ENCODE measurements at places on chromosomes 5 and 9.

DNA sequence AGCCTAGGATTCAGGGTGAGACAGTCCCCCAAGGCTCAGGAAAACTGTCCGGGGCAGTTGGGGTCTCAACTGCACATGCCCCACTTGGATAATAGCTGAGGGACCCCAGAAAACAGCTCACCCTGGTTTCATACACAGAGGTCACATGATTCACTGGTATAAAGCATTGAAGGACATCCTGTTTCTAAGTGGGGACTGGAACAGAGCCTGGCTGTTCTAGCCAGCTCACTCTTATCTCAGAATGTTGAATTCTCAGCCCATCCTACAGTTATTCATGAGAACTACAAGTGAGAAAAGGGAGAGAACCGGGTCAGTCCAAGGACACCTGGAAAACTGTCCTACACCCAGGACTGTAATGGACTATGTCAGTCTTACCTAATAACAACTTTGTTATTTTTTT, 170.9 kb downstream of the FGF1 start:
- no peak for DNase-seq

DNA sequence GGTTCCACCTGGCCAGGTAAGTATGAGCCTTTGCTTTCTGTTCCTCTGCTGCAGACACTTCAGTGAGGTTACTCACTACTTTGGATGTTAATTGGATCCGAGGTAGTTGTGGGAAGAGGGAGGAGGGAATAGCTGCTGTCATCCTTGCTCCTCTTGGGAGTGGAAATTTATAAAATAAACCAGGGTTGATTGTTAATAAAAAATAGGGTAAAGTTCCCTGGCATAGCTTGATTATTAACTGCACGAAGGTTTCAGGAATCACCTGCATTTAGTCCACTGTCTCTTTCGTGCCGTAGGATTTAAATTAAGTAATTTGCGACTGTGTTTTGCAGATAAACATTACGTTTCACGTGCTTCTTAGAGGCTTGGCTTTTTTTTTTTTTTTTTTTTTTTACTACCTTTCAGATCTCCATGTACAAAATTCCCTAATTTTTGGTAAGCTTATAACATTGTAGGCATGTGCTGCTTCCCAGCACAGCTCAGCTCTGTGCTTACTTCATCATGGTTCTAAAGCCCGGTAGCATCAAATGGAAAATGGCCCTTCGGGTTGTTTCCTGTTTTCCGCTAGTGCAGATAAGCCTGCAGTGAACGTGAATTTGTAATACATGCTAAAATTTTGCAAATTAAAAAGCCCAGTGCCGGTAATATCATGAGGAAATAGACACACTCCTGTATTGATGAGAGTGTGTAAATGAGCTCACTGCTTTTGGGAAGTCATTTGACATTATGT, 26.9 kb upstream of the LTC4S start:
- DNase-seq: peak; percentile 34

GRCh38 chr5:156481741-156482140, 154.8 kb downstream of the SGCD start:
- DNase-seq: no peak

- no peak for DNase-seq
Measured at GRCh38 chr9:116372081-116372673, 218.6 kb downstream of the PAPPA start.

DNA sequence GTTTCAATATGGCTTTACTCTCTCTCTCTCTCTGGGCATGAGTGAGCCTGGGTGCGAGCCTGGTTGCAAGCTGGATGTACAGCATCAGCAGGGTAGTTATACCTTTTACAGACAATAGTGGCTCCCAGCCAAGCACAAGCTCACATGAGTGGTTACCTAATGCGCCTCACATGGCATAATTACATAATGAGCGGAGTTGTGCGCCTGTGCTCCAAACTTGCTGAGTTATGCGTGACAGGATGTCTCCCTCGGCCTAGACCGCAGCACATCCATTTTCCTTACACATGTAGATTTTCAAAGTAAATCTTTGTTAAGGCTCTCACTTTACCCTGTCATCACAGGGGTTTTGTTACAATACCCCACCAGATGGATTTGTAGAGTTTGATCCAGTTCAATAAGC, 233.5 kb upstream of the WWC1 start:
- DNase-seq: no peak

GRCh38 chr9:107815782-107816560, 326.4 kb upstream of the KLF4 start:
- no peak for DNase-seq

DNA sequence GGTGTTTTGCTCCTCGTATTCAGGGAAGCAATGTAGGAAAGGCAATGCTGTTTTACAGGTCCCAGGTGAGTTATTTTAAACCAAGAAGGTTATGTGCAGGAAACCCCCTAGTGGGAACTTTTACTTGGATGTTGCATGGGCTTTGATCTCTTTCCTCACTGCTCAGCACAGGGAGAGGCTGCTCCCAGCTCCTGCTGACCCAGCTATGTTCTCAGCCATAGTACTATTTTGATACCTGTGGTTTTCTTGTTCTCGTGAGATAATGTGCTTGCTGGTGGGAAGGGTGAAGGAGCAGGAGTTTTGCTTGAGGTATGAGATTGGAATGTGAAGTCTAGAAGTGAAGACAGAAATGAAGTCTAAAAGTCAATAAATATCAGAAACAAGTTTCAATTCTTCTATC, 265.6 kb upstream of the FBXL7 start:
- no peak for DNase-seq

GRCh38 chr9:112194969-112195431, 19.9 kb upstream of the SUSD1 start:
- DNase-seq: peak; percentile 72

DNA sequence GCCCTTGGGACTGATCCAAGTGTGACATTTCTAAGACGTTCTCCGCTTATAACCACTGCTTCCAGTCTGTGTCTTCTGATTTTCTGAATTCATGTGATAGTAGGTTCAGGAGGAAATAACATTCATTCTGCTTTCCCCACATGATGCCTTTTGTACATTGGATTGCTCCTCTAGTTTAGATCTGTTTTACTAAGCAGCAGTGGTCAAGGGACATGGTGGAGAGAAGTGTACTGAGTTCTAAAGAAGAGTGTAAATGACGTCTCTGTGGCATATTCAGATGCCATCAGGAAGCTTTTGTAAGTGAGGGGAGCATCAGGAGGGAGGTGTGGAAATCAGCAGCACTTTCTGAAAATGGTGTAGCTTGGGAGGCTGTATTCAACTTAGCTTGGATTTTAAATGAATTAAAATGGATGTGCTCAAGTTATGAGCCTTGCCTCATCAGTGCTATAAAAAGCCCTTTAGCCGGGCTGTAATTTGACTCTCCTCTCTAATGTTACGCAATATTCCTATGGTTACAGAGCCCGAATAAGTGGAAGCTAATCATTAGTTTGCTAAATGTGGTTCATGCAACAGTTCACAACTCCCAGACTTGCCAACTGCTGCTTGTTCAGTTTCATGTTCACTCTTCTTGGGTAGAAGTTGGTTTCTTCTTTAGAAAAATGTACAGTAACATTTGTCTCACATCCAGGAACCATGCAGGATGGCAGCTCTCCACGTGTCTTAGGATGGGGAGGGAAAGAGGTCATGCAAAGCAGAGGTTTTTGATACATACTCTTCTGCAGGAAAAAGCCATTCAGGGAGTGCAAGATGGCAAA, 281.3 kb downstream of the ARHGAP26 start:
- peak; percentile 88 for DNase-seq

GRCh38 chr9:10903969-10904368, 291.2 kb upstream of the PTPRD start:
- no peak for DNase-seq

GRCh38 chr5:160158087-160158486, 38.8 kb upstream of the PWWP2A start:
- DNase-seq: no peak

- DNase-seq: peak; percentile 39
Measured at GRCh38 chr5:135332519-135333150, 66.4 kb downstream of the MACROH2A1 start.

- no peak for DNase-seq
Measured at GRCh38 chr5:756171-756570, 28.4 kb downstream of the ZDHHC11B start.

DNA sequence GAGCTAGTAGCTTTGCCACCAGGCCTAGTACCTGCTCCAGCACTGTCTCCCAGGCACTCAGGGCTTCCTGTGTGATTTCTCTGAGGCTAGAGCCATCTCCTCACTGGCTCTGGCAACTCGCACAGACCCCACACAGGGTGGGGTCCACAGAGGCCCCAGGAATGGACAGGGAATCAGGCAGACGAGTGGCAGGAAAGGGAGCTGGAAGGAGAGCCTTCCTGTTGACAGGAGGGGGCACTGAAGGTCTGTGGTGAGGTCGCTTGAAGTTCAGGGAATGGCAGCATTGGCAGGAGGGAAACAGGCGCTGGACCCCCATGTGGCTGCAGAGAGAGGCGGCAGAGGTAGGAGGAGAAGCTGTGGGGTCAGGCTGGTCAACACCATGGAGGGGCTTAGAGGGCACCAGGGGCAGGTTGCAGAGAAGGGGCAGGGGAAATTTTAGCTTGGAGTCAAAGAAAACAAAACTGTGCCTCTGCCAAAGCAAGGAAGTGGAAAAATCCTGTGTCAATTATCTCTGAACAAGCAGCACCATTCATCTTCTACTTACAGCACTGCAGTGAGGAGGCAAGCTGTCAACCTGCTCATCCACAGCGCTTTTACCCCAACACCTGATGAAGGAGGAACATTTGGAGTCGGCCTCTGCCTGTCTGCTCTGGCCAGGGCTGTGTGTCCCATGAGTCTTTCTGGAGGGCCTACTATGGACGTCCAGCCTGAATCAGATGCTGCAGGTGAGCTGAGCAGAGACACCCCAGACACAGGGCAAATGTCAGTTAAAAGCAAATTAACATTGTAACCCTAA, 270.2 kb downstream of the FSTL4 start:
- no peak for DNase-seq

- no peak for DNase-seq
Measured at GRCh38 chr9:112884721-112885120, 6.0 kb downstream of the SLC46A2 start.

DNA sequence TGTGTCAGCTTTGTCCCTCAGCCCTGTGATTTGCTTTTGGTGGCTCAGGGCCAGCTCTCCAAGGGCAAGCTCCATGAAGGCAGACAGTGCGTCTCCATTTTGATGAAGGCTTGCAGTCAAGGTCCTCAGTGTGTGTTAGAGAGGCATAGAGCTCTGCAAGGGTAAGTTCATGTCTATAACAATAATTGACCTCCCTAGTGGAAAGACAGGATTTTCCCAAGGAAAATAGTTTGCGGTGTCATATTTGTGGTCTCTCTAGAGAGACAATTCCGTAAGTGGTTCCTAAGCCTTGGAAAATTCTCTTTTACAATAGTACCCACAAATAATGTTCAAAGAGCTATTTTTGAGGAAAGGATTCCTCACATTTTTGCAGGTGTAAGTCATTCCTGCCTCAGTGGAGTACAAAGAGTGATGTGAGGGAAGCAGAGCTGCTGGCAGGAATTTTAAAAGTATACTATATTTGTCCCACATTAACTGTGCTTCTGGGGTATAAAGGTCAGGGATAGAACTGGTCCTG, 40.2 kb downstream of the SLC1A3 start:
- DNase-seq: no peak

GRCh38 chr9:108083796-108084352, 594.3 kb upstream of the KLF4 start:
- peak; percentile 82 for DNase-seq

GRCh38 chr5:174340226-174340625, 294.7 kb downstream of the NSG2 start:
- no peak for DNase-seq

DNA sequence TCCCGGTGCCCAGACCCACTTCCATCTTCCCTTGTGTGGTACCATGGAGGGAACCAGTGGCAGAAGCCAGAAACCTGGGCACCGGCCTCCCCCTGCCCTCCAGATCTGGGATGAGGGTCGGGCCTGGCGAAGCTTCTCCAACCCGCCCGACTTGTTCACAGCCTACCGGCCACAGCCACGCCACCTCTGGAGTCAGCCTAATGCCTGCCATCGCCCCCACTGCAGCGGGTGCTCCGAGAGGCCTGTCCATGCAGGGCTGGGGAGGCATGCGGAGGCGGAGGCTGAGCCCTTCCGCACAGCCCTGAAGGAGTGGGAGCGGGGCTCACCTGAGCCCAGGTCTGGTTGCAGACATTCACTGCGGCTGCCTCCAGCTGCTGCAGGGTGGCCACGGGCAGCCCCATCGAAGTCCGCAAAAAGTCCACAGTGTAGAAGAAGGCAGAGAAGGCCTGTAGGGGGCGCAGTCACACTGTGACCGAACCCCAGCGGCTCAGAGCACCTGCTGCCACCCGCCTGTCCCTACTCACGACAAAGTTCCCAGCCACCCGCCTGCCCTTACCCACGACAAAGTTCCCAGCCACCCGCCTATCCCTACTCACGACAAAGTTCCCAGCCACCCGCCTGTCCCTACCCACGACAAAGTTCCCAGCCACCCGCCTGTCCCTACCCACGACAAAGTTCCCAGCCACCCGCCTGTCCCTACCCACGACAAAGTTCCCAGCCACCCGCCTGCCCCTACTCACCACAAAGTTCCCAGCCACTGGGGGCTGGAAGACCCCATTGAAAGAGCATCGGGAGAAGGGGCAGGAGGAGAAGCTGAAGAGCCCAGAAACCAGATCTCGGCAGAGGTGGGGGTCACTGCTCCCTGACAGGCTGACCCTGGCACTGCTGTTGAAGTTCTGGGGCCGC, 3.8 kb upstream of the NPDC1 start:
- DNase-seq: peak; percentile 38

DNA sequence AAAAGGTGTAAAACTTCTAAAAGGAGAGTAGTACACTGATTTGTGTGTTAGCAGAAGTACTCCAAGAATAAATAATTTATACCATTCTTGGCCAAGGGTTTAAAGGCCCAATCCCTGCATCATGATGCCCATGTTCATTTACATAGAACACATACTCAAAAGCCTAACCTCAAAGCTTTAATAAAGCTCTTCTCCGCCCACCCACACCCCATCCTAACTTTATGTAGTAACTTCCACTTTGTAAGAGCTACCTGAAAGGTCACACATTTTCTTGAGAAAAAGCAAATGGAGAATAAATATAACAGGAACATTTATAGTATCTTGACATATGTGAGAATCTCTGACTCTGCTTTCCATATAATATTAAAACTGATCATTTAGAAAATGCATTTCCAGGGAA, 148.8 kb upstream of the FREM1 start:
- no peak for DNase-seq

DNA sequence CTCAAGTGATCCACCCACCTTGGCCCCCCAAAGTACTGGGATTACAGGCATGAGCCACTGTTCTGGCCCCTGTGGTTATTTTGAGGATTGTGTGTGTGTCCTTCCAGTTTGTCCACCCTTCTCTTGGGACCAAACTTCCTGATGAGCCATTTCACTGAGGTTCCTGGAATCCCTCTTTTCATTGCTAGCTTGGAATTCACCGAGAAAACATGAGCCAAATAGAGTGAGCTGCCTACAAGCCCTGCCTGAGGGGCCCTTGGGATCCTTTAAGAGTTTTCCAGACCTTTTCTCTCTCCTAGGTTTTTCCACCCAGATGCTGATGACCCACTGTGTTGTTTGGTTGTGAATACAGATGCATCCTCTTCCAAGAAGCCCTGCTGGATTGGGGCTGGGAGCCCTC, 13.2 kb upstream of the KIF12 start:
- no peak for DNase-seq

- DNase-seq: no peak
Measured at GRCh38 chr9:121292801-121293241, 24.9 kb downstream of the GSN start.
